ENCODE measurements at places on chromosomes 1 and 21.

GRCh38 chr1:119004781-119005180, 16.6 kb upstream of the TBX15 start:
- no peak for DNase-seq

DNA sequence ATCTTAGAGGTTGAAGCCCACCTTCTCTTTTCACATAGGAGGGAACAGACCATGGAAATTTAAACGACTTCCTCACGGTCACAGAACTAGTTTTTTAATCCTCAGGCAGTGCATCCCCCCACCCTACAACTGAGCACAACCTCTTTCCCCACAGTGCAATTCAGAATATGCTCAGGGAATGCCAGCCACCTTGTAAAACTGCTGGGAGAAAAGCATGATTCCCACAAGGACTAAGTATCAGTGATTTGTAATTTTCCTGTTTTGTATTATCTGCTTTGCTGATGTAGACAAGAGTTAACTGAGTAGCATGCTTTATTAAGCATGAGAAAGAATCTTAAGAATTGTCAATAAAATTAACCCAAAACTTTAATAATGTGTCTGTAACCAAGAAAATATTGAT, 23.8 kb downstream of the TMEM50A start:
- DNase-seq, result no peak

DNA sequence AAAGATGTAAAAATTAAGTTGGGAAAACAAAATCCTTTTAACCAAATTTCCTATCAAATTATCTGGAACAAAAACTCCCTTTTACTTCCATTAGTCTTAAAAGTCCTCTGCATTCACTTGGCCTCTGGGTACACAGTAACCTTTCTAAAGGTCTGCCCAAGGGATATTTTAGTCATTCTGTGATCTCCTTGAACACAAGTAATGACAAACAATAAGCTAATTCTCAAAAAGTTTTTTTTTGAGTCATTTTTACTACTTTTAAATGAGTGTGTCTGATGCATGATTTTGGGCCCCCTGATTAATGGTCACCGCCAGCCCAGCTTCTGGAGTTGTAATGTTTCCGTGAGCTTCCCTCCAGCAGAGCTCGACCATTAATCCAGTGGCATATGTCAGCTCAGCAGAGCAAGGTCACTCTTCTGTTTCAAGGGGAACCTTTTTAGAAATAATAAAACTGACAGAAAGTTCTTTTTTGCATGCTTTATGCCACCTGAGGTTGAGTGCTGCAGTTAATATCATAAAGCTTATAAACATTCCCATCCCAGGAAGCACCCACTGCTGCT, 14.3 kb downstream of the SAMSN1 start:
- no peak for DNase-seq

GRCh38 chr1:154791292-154792166, 78.6 kb downstream of the KCNN3 start:
- no peak for DNase-seq

GRCh38 chr1:218616681-218617080, 271.5 kb downstream of the TGFB2 start:
- no peak for DNase-seq

DNA sequence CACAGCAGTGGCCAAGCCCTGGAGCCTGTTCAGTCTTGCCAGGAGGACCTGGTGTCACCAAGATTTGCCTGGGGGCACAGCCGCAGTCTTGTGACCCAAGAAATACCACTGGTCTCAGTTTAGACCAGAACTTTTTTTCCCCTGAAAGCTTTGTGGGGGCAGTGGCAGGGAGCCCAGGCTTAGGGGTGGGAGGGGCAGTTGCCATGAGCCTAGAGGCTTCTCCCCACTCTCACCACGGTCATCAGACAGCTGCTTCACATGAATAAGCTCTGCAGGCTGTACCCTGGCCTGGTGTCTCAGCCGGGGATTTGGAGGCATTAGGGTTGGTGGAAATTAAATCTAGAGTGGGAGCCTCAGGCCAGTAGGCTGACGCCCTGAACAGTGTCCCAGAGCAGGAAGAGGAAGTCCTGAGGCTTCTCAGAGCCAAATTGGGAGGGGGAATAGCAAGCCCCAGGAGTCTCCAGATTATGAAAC, 73.7 kb downstream of the SLC16A1 start:
- no peak for DNase-seq

DNA sequence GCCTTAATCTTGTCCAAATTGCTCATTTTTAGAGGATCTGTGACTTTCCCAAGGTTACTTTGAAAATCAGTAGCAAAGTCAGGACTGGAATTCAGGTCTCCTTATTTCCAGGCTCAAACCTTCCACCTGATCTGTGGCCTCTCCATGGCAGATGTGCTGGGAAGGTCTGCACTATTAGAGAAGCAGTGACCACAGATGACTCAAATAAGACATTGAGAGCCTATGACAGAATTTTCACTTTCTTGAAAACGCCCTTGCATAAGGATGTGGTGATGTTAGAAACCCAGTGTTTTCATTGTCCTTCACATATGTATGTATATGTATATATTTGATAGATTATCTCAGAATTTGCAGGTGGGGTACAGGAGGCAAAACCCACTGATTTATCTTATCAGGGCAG, 45.3 kb downstream of the TTC39A start:
- DNase-seq, result no peak

DNA sequence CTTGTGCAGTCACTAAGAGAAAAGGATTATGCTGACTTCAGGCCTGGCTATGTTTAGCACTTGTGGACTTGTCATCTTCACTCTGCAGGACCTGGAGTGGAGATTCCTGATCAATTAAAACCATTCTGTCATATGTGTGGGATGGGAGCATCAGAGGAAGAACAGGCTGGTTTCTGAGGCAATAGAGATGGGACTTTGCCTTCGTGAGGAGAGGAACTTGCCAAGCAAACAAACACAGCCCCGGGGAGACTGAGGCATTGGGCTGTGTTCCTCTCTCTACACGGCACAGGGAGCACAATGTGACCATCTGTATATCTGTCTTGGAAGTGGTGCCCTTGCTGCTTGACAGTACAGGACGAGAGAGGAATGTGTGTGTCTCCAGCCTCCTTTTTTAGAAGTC, 23.1 kb downstream of the VASH2 start:
- no peak for DNase-seq

GRCh38 chr1:98653123-98653522, 8.4 kb upstream of the SNX7 start:
- DNase-seq, result no peak

DNA sequence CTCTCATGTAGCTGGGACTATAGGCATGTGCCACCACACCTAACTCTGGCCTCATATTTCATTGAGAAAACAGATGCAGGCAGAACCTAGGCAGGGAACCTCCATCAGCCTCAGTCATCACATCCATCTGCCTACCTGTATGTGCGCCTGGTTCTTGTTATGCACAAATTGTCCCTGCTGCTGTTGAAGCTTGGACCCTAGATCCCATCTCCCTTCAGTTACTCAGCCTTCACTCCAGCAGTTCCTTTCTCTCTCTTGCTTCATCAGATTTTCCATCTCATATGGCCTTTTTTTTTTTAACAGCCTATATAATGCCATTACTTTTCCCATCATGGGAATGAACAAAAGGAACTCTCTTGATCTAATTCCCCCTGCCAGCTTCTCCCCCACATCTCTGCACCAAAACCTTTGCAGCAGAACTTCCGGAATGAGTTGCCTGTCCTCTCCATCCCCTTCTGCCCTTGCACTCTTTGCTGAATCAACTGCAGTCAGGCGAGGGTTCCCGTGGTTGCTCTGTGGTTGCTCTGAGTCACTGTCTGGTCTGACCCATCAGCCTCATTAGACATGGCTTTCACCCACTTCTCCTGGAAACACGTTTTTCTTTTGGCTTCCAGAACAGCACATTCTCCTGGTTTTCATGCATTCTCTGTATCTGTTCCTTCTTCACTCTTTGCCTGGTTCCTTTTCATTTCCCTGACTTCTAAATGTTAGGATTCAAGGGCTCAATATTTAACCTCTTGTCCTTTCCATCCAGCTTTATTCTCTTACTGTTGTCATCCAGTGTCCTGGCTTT, 41.5 kb downstream of the UBE4B start:
- DNase-seq, result peak; percentile 78

DNA sequence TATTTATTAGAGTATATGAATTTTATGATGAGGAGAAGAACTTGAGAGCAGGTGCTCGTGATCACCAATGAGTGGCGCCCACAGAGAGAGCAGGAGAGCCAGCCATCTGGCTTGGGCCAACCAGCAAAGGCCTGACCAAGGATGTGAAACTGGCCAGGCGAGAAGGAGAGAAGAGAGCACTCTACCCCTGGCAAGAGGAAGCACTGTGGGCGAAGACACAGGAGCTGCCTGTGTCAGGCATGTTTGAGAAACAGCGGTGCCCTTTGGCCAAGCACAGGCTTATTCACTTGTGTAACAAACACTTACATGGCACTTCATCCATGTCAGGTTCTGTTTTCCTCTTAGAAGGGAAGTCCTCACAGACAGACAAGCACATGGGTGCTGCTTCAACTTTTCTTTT, 4.2 kb upstream of the SIPA1L2 start:
- peak; percentile 92 for DNase-seq

DNA sequence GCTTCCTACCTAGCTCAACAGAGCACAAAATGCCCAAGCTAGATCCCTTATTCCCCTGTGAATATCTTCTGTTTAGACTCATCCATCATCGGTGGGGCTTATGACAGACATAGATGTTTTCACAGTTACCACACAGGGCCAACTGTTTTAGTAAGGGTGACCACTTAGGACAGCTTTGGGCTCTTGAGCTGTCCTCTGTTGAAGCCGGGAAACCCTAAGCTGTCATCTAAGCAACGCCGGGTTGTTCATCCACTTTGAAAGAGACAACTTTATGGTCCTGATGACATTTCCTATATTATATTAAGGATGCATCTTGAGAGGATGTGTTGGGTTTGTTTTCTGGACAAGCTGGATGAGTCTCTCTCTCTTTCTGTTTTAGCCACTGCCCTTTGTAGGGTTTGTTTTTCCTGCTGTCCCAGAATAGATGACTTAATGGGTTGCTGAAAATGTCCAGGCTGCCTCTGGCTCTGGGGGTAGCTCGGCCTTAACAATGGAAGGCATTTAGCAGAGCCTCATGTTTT, 110.5 kb upstream of the UBE2U start:
- no peak for DNase-seq

DNA sequence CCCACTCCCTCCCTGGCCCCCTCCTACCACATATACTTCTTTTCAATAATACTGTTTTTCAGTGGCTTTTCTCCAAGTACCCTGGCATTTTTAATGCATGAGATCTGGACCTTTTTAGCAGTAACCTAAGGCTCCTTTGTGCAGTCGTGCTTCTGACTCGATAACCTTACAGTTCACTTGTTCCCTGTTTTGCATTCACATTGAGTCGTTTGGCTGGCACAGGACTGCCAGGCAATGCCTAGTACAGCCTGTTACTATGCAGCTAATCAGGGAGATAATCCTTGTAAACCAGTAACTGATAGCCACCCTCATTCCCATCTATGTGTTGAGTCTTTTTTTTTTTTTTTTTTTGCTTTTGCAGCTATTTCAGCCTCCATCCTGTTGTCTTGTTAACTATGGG, 3.7 kb downstream of the ATP1B1 start:
- DNase-seq, result no peak

- no peak for DNase-seq
These were observed 67.8 kb downstream of the TOMM20 start for GRCh38 chr1:235060607-235061470.

GRCh38 chr1:11838349-11839272, 9.0 kb downstream of the NPPA start:
- peak; percentile 73 for DNase-seq

DNA sequence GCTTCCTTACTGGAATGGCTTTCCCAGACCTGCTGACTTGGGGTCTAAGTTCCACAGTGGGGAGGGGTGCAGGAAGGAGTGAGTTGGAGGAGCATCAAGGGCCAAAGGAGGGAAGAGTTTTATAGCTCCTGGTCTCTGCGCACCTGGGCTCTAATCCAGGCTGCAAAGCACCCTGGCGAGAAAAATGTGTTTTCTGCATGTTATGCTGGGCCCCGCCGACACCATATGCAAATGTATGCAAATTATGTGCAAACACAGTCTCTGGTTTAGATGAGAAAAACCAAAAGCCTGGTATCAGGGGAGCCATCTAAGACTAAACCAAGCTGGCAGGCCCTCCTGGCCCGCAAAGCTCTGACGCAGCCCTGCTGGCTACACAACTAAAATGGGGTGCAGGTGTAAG, 95.0 kb downstream of the VWA5B1 start:
- DNase-seq, result no peak

Data from upper lobe of left lung (tissue), 6 donors.